CMK (cell line): ENCODE measurements at places on chromosomes 2 and 18.

GRCh38 chr2:120763931-120764330, 28.3 kb downstream of the GLI2 start:
- no peak for DNase-seq

GRCh38 chr18:74791501-74792194, 194.0 kb downstream of the ZNF407 start:
- no peak for DNase-seq

GRCh38 chr2:236190674-236191073, 22.5 kb upstream of the GBX2 start:
- no peak for DNase-seq

DNA sequence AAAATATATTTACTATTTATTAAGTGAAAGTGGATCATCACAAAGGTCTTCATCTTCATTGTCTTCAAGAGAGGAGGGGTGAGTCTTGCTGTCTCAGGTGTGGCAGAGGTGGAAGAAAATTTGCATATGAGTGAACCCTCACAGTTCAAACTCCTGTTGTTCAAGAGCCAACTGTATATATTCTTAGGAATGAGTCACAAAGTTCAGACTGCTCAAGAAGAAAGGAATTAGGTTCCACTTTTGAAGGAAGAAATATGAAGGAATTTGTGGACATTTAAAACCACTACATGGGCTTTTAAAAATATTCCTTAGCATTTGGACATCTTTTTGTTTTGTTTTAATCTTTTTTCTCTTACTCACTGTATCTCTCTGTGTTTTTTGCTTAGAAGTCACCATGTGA, 212.6 kb downstream of the INSIG2 start:
- no peak for DNase-seq

DNA sequence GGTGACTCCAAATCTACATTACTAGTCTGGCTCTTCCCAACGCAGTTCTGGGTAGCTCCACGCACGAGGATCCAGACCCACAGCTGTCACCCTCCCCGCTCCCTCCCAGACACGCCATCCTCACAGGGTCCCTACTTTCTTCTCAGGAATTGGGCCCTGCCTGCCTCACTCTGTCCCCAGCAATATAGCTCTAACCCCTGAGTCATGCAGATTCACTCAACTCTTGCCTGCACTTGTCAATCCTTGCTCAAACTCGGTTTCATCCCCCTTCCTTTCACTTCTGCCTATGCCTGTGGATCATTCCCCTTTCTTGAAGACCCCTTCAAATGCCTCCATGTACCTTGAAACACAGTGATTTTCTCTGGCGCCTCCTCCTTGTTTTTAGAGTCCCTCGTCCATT, 5.0 kb downstream of the ST8SIA5 start:
- no peak for DNase-seq

DNA sequence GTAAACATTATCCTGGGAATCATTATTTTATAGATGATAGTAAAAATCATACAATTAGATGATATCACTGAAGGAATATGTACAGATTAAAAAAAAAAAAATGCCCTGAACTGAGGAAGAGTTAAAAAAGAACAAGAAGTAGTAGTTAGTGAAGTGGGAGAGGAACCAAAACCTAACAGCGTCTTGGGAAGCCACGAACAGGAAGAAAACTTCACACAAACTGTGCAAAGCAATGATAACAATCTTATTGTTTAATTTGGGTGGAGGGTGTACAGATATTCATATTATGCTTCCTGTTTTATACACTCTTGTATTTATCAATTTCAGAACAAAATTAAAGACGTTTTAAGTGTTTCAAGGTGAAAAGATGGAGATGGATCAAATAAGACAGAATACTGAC, 3.5 kb downstream of the HEATR5B start:
- DNase-seq = no peak

DNA sequence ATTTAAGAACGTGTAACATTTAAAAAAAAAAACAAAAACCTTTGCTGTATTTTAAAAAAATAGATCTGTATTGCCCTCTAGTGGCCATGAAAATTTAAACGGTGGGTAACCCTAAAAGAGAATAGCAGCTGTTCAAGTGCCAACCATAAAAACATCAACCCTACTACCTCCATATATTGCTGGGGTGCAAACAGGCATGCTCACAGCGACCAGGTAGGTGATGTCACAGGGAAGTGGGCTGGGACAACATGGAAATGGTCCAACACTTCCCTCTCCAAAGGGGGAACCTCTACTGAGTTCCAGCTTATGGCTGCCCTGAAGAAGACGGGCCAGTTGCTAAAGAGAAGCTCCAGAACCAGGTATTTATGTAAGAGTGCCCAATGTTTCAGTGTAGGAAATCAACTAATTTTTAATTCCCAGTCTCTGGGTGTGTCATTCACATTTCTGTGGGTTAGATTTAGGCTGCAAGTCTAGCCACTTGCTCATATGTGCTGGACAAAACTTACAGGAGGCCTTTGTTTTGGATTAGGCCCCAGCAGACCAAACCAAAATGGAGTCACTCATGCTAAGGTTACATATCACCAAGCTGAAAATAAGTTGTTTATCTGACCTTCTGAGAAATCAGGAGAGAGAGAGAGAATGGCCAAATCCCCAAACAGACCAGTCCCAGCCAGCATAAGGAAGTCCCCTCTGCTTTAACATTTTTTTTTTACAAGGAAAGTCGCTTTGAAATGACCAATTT, 54.5 kb downstream of the SKA1 start:
- no peak for DNase-seq

- DNase-seq = no peak
Observed at GRCh38 chr2:204453730-204454167, 91.5 kb upstream of the PARD3B start.

DNA sequence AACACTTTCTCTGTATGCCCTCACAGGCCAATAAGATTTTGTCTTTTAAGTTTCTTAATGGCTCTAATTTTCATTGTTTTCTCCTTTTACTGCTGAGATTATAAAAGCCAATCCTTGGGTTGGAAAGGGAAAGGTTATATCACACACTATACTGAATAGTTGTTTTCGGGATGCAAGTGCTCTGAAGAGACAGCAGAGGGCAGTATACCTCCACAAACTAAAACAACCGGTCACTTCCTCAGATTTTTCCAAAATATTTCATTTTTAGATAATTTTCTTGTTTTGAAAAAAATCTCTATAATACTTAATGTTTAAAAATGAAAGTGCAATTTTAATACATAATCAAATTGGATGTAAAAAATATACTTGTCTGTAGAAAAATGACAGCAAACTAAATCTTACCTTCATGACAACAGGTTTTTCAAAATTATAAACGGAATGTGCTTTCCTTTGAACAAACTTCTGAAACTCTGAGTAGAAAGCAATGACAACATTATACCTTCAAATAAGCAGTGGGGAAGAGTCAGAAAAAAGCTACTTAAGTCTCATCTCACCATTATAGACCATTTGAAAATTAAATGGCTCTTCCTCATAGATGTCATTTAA, 82.7 kb downstream of the ORC4 start:
- no peak for DNase-seq

GRCh38 chr2:74206180-74206688, 7.8 kb downstream of the MTHFD2 start:
- DNase-seq = no peak
